Fibroblast of the conjunctiva (primary cell): ENCODE measurements at places on chromosomes 13 and 19.
A peak's percentile ranks its signal among the peaks of the same experiment; 100 is the strongest.

DNA sequence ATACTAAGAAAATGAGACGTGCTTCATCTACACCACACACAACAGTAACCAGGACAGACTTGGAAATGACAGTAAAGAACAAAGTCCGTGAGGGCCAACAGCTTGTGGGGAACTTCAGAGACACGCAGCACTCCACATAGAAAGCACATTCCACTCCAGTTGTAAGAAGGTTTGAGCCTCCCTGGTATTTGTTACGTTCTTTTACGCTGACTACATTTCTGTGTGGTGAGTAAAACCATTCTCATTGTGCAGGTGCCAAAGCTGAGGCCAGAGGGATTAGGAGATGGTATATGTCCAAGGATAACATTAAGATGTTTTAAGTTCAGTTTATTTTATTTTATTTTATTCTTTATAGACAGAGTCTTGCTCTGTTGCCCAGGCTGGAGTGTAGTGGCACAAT lies 1189.9 kb downstream of the UQCRFS1 start:
- peak; percentile 17 for DNase-seq

- no peak for DNase-seq
These were observed 308.0 kb downstream of the OLFM4 start for GRCh38 chr13:53336441-53337160.

DNA sequence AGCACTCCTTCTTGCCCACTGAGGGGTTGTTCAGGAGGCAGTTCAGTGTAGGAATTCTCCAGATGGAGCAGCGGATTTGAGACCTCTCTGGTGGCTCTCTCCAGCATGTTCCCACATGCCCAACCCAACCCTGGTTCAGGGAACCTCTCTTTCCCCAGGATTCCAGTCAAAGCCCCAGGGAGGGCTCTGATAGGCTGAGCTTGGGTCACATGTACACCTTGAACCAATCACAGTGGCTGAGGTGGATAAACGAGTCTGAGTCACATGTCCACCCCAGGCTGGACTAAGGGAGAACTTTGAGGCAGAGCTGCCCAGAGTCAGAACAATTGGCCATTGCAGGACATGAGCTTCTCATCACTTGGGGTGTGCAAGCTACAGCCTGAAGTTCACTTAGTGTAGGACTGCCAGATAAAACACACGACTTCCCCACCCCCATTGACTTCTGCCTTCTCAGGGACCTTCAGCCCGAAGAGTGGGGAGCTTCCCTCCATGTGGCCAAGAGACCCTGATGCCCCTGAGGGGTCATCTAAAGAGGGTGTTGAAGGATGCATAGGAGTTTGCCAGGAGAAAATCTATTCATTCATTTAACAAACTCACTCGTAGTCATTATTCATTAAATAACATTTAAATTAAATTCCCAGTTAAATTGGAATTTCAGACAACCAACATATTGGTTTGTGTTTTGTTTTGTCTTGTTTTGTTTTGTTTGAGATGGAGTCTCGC lies 4.0 kb upstream of the MAST3 start:
- no peak for DNase-seq

GRCh38 chr19:43636121-43636683 lies 3.4 kb downstream of the CADM4 start:
- no peak for DNase-seq

DNA sequence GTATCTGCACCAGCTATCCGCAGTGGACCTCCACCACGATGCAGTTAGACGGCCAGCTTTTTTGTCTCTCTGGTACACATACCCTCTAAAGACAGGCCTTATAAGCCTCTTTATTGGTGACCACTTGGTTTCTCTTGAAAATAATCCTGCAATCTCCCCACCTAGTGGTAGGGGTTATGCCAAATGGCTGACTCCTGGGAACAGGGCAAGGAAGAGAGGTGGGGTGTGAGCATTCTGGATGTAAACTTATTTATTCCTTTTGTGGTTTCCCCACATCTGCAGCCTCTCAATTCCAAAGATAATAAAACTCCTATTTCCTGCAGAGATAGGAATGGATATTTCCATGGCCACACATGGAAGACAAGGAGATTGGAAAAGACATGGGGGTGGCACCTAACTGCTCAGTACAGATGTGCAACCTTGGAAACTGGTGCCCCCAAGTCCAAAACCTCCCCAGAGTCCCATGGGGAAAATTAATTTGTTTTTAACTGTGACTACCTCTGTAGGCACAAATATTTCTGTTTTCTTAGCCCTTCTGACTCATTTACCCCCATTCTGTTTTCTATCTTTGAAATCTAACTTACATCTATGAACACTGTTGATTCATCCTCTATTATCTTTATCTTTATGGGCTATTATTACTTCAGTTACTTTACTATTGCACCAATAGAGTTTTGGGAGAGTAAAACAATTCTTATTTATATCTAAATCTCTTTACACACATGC lies 112.7 kb upstream of the TSHZ3 start:
- DNase-seq, result no peak

GRCh38 chr13:62418872-62419271 lies 1003.2 kb upstream of the PCDH20 start:
- DNase-seq, result no peak

DNA sequence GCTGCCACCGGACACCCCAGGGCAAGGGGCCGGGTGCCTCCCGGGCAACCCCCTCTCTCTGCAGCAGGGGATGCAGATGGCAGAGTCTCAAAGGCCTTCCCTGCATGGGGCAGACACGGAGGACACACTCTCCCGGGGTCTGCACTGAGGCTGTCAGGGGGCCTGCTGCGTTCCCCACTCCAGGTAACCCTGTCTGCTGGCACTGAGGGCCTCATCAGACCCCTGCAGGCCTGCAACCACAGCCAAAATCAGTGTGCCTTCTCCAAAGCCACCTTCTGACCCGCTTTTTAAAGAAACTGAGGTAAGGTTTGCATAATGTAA lies 93.9 kb downstream of the GNG7 start:
- DNase-seq, result no peak

DNA sequence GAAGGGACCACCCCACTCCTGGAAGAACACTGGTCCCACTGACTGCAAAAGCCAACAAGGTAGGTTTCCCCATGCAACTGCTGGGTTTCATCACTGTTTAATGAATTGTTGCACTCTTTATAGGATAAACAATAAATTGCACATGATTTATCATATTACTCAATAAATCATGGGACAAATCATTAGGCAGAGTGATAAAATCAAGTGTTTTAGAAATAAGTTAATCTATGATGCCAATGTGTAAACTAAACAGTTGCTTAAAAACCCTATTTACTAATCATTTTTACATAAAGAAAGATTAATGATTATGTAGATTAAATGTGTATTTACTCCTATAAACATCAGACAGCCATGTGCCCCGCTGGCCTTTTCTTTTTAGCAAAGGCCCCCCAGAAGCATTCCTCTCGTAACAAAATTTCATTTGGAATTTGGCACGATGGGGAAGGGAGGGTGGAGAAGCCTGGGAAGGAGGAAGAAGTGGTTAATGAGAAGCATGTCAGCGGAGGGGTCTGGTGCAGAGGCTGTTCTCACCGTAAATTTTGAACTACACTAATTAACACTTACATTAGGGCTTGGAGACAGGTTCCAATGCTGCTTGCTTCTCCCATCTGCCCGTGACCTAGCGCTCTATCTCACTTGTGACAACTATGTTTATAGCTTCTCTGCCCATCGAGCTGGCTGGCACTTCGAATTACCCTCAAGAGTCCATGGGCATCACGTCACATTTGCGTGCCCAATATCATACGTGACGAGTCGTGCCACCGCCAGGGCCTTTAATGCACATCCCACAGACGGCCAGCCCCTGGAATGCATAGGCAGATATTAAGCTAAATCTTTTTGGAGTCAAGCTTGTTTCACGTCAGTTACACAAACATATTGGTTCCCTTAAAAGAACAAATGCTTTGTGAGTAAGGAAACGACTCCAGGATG lies 357.7 kb upstream of the TSHZ3 start:
- no peak for DNase-seq

- no peak for DNase-seq
These were observed 4.5 kb downstream of the ABHD17A start for GRCh38 chr19:1880611-1881392.

- peak; percentile 14 for DNase-seq
These were observed 287.0 kb downstream of the DCT start for GRCh38 chr13:94192431-94192975.

DNA sequence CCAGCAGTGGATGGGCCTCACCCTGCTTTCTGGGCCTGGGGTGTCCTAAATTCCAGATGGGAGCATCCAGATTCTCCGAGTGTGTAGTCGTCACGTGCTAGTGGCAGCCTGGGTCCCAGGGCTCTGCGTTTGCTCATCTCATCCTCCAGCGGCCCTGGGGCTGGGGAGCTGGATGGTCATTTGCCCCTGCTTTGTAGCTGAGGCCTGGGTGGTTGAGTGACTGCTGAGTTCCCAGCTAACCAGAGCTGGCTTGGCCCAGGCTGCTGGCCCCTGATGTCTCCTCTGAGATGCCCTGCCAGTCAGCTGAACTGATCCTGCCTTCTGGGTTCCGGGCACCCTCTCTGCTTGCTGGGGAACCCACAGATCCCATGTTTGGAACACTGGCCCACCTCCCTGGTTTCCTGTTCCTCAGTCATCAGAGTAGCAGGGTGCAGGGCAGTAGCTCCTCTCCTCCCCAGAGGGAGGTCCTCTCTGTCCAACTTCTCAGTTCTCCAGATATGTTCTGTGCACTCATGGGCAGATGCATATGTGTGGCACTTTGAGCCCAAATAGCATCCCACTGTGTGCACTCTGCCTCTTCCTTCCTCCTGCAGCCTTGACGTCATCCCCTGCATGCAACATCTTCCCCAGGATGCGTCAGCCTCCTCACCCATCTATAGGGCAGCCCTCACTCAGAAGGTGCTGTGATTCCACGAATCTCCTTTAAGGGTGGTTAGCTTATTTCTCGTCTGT lies 22.4 kb upstream of the CRTC1 start:
- DNase-seq, result no peak

DNA sequence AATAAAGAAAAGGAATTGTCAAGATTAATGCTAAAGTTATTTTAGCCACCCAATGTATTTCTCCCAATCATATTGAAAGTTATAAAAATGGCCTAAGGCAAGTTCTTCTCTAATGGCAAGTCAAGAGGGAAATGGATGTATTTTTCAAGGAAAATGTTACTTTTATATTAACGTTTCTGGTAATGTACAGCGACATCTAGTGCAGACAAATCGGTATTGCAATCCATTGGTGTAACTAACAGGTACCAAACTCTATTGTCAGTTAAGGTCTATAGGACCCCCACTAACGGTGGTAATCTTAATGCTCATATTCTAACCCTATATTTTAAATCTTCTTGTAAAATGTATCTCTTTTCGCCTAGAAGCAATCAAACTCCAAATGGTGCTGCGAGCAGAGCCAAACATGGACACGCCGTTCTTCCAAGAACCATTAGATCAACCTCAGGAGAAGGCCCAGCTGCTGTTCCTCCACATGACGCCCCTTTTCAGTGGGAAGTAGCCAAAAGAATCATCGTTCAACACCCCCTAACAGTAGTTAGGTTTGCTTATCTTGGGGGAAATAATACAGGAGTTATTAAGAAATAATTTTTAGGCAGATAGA lies 98.5 kb upstream of the PABPC3 start:
- peak; percentile 18 for DNase-seq

- no peak for DNase-seq
These were observed 9.5 kb downstream of the XAB2 start for GRCh38 chr19:7619671-7620441.

DNA sequence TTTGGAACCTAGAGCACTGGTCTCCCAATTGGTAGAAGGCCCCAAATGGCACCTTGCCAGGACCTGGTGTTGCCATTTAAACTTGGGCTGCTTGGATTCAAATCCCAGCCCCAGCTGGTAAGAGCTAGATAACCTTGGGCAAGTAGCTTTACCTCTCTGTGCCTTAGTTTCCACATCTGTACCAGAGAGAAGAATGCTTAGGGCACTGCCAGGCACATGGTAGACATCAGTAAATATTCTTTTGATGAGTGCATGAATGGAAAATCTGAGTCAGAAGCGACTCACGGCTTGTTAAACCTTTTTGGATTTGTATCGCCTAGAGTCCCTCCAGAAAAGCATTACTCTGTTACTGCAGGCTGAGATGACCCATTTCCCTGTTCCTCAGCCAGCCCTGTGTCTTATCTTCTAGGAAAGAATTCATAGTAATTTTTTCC lies 90.9 kb downstream of the SIPA1L3 start:
- peak; percentile 88 for DNase-seq

DNA sequence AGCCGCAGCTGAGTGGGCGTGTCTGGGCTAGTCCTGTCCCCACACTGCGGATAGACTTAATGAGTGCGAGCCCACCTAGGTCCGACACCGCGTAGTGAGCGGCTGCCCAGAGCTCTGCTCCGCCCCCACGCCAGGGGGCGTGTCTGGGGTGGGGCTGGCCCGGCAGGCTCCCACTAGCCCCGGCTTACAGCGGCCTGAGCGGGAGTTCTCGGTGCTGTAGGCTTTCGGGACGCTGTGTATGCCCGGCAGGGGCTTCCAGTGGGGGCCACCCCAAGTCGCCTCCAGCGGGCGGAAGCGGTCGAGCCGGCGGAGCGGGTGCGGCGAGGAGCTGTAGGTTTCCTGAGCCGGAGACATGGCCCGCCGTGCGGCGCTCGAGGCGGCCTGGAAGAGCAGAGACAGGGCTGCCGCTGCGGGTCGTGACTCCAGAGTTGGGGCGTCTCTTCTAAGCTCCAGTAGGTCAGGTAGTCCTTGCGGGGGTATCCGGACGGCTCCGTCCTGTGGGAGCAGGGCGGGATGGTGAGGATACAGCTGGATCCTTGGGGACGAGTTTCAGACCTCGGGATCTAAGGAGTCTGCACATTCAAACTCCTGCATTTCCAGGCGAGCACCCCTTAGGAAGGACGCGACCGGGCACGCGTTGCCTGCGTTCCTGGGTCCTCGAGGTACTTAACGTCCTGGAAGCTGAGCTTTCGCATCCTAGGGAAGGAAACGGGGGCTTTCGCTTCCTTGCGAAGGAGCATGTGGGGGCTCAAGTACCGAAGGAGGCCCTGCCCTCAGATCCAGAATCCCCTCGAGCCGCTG lies 1.2 kb downstream of the CGB7 start:
- no peak for DNase-seq

DNA sequence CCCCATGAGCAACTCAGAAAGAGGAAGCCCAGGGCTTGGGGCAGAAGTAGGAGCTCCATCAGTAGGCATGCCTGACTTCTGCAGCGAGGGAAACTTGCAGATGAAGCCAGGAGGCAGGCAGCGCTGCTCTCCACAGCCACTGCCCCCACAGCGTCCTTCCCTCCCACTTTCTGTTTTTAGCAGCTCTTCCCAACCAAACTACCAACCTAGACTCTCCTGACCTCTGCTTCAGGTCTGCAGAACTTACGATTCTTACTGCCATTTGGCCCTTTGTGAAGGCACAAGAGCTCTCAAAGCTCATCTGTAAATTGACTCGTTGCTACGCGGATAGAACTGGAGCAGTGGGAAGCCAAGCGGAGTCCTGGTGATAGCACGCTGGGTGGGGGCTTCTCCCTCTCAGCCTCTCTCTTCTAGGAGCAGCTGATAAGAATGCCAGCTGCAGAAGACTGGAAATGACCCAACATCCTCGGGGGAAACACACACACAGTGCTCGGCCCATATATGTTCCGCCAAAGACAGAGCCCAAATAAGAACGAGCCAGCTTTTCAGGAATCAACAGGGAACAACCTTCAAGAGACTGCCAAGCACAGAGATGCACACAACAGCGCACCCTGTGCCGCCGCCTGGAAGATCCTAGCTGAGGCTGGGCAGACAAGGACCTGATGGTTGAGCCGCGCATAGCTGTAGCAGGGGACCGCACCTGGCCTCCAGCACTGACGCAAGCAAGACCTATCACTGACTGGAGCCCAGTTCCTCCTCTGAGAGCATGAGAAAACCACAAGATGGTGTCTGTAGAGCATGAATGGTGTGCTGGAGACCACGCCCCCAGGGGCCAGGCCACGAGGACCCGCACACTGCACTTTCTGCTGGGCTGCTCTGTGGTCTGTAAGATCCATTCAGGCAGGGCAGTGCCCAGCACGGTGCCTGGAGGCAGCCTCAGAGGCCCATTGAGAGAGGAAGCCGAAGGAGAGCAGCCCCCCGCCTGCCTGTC lies 15.9 kb upstream of the SLC35E1 start:
- DNase-seq, result no peak
